Stimulated activated CD4-positive, alpha-beta T cell treated with anti-CD3 and anti-CD28 coated beads, Interleukin-4, amount 100 ng/mL, for 48 hours (primary cell): ENCODE measurements at places on chromosomes 16 and 17.

GRCh38 chr16:27465483-27465879 is 63.5 kb downstream of the IL21R start:
- DNase-seq, result no peak

DNA sequence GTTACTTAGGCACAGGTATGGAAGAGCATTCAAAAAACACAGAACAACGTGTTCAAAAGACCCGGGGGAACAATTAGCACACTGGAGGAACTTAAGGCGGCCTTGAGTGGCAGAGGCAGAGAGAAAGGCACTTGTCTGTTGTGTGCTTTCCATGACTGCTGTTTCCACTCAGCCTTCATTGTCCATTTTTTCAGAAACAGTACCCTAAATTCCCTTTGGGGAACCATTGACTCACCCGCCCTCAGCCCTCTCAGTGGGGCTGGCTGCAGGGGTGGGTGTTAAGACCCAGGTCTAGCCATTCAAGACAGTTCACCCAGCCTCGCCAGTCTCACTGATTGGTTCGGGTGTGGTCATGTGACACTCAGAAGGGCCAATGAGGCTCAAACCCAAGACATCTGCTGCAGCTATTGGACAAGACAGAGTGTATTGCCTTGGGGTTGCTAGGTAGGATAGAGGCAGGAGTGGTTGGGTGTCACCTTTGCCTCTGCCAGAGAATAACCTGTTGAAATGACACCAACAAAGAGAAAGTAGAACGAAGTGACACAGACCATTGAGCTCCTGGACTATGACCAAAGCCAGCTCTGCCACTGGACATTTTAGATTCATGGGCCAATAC is 19.6 kb upstream of the CEP20 start:
- DNase-seq, result peak; percentile 32

DNA sequence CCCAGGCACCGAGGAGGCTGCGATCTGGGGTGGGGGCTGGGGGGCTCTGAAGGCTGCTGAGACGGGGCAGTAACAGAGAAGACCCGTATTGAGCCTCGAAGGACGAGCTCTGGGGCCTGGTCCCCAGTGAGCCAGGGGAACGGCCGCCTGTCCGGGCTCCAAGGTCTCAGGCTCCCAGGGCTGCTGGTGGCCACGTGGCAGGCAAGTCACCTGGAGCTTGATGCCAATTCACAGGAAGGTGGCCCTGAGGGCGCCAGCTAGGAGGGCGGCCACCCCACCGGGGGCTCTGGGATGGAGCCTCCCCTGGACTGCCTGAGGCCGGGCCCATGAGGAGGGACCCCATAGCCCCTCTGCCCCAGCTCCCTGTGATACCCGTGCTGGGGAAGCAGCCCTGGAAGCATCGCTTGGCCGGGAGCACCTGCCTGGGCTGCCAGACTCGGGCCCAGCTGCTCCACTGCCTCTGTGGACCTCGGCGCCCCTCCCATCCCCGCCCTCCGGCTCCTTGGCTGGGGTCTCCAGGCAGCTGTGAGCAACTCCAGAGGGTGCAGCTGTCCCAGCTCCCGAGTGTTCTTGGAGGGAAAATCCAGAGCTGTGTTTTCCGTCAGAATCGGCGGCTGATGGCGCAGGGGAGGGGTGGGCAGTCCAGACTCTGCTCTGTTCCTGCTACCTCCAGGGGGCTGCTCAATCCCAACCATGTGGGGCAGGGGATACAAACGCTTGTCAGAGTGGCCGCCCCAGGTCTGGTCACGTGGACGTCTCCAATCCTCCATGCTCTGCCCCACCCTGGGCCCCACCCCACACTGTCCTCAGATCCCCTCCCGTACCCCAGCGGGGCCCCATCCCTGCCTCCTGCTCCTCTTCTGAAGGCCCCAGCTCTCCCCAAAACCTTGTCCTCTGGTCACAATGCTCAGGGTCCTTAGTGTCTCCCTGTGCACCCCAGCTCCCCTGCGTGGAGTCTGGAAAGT is 67.2 kb upstream of the GNG13 start:
- no peak for DNase-seq

DNA sequence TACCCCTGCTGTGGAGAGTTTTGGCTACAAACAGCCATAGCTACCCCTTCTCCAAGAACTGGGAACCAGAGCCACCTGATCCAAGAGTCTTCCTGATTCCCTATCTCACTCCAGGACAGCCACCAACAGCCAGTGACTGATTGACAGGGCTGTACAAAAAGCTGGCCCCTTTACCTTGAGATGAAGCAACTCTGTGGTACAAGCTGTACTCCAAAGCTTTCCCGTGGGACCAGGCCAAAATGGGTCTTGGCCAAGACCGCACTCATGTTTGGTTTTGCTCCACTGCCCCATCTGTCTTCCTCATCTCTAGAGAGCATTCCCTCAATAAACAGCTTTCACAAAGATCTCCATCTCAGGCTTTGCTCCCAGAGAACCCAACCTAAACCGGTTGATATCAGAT is 43.6 kb downstream of the RNF157 start:
- DNase-seq, result no peak

DNA sequence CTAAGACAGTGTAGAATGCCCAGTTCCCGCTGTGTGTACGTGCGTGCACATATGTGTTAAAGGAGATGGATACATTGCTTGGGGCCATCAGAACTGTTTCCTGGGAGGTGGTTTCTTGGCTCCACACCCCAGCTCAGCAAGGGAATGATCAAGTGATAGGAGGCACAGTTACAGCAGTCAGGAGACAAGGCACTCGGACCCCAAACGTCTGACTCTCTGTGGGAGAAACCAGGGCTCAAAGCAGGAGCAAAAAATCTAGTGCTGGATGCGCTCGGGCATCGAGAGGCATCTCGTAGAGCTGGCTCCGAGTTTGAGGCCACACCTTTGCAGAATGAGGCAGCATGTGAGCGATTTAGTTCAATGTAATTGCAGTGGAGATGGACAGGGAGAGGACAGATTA is 71.9 kb downstream of the RBBP6 start:
- DNase-seq, result no peak

- no peak for DNase-seq
Measured at GRCh38 chr17:79565606-79566250, 45.1 kb downstream of the RBFOX3 start.

- no peak for DNase-seq
Measured at GRCh38 chr17:57370037-57370581, 113.8 kb downstream of the MSI2 start.

GRCh38 chr17:40824015-40824832 is 1.8 kb upstream of the KRT10 start:
- DNase-seq, result no peak

DNA sequence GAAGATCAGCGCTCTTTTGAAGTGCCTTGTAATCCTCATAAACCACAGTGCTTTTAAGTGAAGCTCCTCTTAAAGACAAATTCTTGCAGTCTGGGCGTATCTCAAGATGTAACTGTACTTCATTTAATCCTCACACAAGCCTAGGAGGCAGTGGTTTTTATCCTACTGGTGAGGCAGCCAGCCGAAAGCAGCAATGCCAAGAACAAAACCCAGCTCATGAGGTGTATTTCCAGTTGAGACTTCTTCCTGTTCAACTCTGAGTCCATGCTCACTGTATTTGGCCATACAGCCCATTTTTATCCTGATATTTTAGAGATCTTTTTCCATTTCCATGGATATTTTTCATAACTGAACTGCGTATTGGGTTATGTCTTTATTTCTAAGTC is 13.7 kb downstream of the CTRB2 start:
- DNase-seq, result no peak

- DNase-seq, result no peak
Measured at GRCh38 chr17:82315703-82316358, 1.6 kb downstream of the CD7 start.

- no peak for DNase-seq
Measured at GRCh38 chr17:17504341-17505140, 8.3 kb upstream of the RASD1 start.

DNA sequence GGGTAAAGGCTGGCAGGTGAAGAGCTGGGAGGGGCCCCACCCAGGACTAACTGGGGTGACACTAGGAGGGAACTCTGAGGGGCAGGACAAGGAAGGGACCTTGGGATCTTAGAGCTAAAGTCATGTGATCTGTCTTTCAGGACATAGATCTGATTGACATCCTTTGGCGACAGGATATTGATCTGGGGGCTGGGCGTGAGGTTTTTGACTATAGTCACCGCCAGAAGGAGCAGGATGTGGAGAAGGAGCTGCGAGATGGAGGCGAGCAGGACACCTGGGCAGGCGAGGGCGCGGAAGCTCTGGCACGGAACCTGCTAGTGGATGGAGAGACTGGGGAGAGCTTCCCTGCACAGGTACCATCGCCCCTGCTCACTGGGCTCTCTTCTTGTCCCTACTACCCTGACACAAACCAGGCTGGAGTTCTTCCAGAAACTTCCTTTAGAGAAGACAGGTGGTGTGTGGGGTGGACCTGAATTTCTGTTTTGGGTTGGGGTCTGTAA is 8.1 kb downstream of the NFE2L1 start:
- DNase-seq, result no peak

- no peak for DNase-seq
Measured at GRCh38 chr17:16972346-16972745, 428 bp upstream of the TNFRSF13B start.

DNA sequence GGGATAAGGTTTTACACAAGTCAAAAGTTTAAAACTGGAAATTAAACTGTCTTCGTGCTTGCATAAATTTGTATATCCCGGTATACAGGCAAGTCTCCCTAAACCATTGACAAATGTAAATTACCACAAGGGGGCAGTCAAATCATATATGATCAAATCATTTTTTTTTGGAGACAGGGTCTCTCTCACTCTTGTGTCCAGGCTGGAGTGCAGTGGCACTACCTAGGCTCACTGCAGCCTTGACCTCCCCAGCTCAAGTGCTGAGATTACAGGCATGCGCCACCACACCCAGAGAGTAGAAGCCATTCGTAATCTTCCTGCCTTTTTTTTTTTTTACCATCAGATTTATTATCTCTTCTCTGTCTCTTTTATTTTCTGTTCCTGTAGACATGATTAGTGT is 18.5 kb downstream of the TOP2A start:
- no peak for DNase-seq

GRCh38 chr17:38444151-38444550 is 15.9 kb downstream of the ARHGAP23 start:
- DNase-seq, result peak; percentile 45

DNA sequence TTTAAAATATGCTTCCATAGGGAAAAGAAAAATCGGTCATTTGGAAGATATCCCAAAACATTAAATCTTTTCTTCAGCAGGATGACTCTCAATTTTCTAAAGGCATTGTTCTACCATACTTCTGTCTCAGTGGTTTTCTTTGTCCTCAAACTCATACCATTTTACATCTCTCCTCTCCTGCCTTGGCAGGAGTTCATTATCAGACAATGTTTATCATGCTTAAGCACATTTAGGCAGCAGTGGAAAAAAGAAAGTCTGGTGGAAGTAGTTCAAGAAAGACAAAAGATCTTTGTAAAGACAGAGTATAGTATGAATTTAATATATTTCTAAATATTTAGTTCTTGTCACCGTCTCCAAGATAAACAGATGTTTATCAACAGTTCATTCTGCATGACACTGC is 68.2 kb downstream of the CDK12 start:
- DNase-seq, result no peak

GRCh38 chr16:12062343-12063003 is 85.9 kb downstream of the SNX29 start:
- DNase-seq, result no peak

GRCh38 chr17:61660746-61661485 is 69.9 kb upstream of the NACA2 start:
- no peak for DNase-seq

- no peak for DNase-seq
Measured at GRCh38 chr17:61444831-61445230, 7.4 kb upstream of the TBX4 start.
